Type B pancreatic cell (in vitro differentiated cells): ENCODE measurements at places on chromosomes 7 and 10. TPM values are rescaled to one million over a fixed set of nuclear protein-coding genes. Genes with fewer than 3 reads are reported as not detected.

FAM25C gene
- not detected in 2 replicates for total RNA-seq

SNCG gene
- 60.4 and 77.6 TPM in 2 replicates for total RNA-seq

ZCWPW1 gene
- 2.2 and 2.7 TPM in 2 replicates for total RNA-seq

ALDH18A1 gene
- 111 and 113 TPM in 2 replicates for total RNA-seq

PLPP4 gene
- total RNA-seq, result 1.3 and 4.4 TPM in 2 replicates

DNA sequence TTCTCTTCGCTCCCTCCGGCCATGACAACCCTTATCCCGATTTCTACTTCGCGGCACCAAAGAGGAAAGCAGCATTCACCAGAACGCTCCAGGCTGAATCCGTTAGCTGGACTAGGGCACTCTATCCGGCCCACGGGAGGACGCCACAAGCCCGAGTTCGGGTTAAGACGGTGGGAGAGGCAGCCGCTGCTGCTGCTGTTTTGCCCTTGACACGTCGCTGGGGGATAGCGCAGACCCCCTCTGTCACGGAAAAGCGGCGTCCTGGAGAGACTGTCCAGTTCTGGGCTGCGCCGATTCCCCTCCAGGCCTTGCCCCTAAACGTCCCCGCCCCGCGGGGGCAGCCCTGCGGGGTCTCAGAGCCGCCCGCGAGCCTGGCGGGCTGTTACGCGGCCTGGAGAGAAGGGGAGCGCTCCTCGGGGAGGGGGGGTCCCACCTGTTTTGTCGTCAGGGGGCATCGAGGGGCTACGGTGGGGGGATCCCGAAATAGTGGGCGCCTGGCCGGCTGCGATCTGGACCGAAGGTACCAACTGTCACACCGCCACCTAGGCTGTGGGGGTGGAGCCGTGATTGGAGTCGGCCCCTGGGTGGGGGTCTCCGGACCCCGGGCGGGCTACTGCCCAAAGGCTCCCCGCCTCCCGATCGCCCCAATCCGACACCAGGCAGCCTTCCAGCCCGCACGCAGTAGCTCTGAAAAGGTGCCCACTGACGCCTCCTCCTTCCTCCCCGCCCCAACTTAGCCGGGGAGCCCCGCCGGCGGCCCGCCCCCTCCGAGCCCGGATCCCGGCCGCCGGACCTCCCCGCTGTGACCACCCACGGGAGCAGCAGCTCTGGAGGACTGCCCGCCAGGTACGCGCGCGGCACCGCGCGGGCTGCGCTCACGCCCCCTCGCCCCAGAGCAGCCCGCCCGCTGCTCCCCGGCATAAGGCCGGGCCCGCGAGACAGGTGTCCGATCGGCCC lies 772 bp downstream of the SGMS1 start:
- no peak for DNase-seq

DNA sequence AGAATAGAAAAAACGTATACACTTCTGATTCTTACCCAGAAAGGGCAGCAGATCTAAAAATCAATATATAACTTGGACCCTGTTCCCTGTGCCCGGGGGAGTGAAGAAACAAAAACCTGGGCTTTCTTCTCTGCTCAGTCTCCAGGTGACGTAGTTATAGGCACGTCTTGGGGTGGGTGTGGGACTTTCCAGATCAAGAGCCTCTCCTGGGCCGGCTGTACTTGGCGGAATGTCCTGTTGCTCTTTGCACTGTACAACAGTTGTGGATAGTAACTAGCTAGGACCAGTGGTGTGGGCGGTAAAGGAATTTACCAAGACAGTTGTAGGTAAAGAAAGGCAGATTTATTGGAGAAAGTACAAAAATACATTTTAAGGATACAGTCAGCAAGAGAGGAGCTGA lies 40.4 kb upstream of the STEAP4 start:
- DNase-seq, result no peak

DNA sequence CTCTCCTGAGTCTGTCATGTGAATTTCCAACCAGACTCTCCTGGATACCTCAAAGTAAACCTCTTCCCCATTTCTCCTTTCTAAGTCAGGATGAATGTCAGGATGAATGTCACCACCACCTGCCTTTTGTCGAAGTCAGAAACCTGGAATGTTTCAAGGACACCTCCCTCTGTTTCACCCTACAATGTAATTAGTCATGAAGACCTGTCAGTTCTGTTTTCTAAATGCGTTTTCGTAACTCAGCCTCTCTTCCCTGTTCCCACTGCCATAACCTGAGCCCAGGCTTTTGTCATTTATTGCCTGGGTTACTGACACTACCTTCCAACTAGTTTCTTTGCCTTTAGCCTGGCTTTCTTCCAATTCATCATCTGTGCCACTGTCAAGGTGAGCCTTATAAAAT lies 5.5 kb upstream of the STN1 start:
- no peak for DNase-seq

DNA sequence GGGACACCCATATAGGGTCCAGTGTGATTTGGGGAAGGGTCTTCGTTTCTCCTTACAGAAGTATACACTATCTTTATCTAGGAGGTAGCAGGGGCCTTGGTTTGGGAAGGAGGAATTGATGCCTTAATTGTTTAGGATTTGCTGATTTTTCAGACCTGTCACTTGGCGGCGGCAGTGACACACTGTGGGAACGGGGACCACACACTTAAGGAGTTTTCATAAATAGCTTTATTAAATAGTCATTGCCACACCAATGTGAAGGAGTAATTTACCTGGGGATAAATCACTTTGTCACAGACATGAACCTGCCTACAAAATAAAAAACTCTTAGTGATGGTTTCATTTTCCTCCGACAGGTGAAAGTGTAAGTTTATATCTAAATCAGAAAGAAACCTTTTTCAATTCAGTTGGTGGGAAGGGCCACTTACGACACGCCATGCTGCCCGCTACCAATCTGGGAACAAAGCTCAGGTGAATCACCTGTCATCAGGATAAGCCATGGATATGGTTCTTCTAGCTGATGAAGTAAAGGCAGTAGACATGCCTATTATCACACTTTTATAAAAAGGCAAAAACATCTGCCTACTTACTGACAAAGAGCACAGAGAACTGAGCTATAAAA lies 12.3 kb upstream of the ENO4 start:
- DNase-seq, result no peak

GRCh38 chr10:23157691-23158369 lies 34.3 kb upstream of the PTF1A start:
- DNase-seq, result no peak

GRCh38 chr10:126240483-126240882 lies 147.8 kb downstream of the ADAM12 start:
- no peak for DNase-seq

GRCh38 chr7:961546-962400 lies 7.3 kb upstream of the ADAP1 start:
- DNase-seq, result no peak

DNA sequence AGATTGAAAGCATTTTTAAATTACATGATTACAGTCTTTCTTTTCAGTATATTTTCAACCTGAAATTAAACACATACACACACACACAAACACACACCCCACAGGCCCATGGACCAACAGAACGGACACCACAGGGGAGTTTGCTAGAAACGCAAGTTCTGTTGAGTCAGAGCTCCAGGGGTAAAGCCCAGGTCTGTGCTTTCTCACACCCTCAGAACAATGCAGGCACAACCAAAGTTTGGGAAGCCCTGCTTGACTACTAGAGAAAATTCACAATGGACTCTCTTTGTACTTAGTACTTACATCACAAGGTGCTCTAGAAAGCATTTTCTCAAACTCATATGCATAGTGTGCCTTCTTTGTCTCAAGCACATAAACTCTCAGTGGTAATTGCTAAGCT lies 704.0 kb upstream of the IGFBP3 start:
- DNase-seq, result no peak

GRCh38 chr7:157150882-157151281 lies 12.2 kb downstream of the UBE3C start:
- no peak for DNase-seq

DNA sequence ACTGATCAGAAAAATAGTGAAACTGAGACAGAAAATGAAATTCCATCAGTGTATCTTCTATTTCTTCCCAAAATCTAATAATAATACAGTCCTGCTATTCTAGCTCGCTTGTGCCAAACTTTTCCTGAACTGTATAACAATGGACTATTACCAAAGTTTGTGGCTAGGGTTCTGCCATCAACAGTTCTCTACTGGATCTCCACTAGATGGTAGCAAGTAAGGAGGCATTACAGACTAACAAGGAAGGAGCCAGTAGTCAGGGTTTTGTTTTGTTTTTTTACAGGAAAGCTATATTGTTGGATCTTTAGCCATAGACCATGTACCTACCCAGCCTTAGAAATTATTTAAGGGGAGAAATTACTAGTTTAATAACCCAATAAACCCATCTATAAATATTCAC lies 10.8 kb downstream of the MTERF1 start:
- no peak for DNase-seq

DNA sequence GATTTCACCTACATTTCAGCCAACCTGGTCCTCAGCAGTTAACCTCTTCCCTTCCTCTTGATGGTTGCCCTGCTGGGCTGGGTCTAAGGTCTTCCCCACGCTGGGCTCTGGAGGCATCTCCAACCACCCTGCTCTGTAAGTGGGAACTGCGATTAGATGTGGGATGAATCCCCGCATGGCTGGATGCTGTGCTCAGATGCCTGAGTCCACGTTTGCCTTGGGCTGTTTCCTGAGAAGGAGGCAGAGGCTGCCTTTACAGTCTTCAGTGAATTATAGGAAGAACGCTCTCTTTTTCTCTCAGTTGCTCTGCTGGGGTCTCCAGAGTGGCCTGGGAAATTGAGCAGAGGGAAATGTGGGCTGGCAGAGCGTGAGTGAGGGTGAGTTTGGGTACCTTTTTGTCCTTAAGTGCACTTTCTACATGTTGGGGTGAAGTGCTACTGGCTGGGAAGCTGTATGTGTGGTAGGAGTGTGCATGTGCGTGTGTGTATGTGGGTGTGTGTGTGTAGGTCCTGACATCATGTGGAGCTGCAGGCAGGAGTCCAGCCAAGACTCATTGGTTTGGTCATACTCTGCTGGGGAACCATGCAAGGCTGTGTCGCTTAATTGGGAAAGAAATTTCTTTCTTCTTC lies 1.5 kb downstream of the GIMAP8 start:
- no peak for DNase-seq

DNA sequence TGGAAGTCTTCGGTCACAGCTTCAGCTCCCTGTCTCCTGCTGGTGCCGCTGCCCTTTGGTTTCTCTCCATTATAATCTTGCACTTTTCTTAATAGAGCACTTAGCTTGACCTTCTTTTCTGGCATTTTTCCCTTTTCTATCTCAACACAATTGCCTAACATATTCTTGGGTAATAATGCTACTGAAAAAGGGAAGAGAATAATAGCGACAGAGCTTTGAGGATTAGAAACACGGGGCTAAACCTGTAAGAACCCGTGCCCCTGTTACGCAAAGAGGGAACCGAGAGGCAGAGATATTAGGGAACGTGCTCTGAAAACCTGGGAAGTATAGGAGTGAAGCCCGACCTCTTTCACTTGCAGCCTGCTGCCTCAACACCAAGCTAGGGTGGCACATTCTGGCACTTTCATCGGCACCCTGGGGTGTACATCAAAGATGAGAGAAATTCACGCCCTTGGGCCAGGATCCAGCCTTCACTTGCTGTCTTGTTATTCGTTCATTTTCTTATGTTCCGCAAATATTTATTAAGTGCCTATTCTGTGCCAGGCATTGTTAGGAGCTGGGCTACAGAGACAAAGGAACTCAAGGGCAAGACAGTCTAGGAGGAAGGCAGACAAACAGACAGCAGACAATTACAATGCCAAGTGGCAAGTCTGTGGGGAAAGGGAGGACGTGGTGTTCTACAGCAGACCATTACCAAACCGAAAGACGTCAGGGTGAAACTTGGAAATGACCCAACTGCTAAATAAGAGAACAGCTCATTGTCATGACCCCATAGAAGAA lies 33.0 kb upstream of the GALNTL5 start:
- no peak for DNase-seq

DNA sequence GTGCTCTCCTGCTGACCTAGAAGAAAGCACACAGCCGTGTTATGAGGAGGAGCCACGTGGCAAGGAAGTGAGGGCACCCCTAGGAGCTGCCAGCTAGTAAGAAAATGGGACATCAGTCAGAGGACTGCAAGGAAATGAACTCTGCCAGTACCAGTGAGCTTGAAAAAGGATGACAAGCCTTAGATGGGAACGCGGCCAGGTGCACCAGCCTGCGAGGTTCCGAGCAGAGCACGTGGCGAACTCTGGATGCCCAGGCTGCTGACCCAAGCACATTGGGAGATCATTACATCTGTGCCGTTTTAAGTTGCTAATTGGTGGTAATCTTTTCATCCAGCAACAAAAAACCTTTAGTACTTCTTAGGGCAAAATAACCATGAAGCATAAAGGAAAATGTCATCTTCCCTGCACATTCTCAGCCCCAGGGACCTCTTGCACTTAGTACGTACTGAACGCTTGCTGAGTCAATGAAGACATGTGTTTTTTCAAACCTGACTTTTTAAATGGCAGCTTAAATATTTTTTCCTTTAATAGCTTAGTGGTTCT lies 69.4 kb downstream of the AMZ1 start:
- DNase-seq, result no peak

DNA sequence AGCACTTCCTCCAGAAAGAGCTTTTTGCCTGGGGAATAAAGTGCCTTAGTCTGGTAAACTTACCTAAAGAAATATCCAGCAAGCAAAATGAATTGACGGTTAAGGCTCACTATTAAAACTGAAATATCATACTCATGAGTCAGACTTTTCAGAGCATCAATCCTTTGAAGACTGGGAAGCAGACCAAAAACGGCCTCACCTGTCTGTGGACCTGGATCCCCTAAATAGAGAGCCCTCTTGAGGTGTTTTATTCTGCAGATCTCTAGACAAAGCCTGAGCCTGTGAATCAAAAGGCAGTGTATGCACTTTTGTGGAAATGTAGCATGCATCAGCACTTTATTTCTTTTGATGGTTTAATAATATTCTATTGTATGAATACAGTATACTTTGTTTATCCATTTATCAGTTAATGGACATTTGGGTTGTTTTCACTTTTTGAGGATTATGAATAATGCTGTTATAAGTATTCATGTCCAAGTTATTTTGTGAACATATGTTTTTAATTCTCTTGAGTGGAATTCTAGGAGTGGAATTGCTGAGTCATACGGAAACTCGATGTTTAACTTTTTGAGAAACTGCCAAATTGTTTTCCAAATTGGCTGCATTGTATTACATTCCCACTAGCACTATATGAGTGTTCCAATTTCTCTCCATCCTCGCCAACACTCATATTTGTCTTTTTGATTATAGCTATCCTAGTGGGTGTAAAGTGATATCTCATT lies 449.0 kb upstream of the IGFBP3 start:
- no peak for DNase-seq

GRCh38 chr7:16129431-16130110 lies 291.8 kb downstream of the CRPPA start:
- DNase-seq, result no peak

DNA sequence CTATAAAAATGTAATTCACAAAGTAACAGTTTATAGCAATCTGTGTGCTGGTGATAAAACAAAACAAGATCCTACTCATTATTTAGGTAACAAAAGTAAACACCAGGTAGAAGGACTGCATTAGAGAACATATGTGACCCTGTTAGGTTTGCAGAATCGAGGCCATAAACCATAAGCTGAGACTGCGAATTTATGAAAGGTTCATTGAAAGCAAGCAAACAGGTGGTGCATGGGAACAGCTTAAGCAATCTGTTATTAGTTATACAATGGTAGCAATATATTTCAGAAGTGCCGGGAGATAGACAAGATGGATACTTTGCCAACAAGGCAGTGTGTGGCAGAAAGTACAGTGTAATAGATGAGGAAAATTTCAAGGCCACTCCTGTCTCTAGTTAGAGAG lies 23.5 kb upstream of the FAM133B start:
- DNase-seq, result no peak

- no peak for DNase-seq
Observed at GRCh38 chr7:47047384-47047783, 534.5 kb downstream of the TNS3 start.
